ENCODE measurements at places on chromosomes 16 and 17. TPM values are rescaled to one million over a fixed set of nuclear protein-coding genes. Genes with fewer than 3 reads are reported as not detected.

Gene RUNDC3A
- total RNA-seq, result 0.13 TPM

Gene SKAP1
- not detected for total RNA-seq

Gene CHRNB1
- 5.4 TPM for total RNA-seq

Gene TNFRSF17
- total RNA-seq, result not detected

Gene SLC25A10
- 8.9 TPM for total RNA-seq

Gene PLEKHH3
- total RNA-seq, result 8.2 TPM

Gene RGS9
- 1.6 TPM for total RNA-seq

Gene CARD14
- 0.13 TPM for total RNA-seq

Gene TERB1
- 0.22 TPM for total RNA-seq

Gene ASGR1
- 0.65 TPM for total RNA-seq

Gene MYOCD
- 7.7 TPM for total RNA-seq

Gene GPR139
- not detected for total RNA-seq

Gene TPPP3
- 0.22 TPM for total RNA-seq

Gene AOC2
- 1.3 TPM for total RNA-seq

Gene PRCD
- 3.0 TPM for total RNA-seq

Gene KRTAP2-1
- not detected for total RNA-seq

Gene RTN4RL1
- total RNA-seq, result 13.0 TPM

Gene PITPNM3
- total RNA-seq, result 7.1 TPM

Gene EVPL
- 0.11 TPM for total RNA-seq

Gene CHD9NB
- 1.9 TPM for total RNA-seq

Gene PYDC1
- total RNA-seq, result not detected

Gene RNF43
- total RNA-seq, result not detected

Gene TNFSF13
- 5.0 TPM for total RNA-seq

Gene ENGASE
- total RNA-seq, result 10.7 TPM

Gene GUCY2D
- total RNA-seq, result not detected

Gene HEATR9
- total RNA-seq, result not detected

Gene KCNG4
- not detected for total RNA-seq

Gene DPEP1
- not detected for total RNA-seq

Gene AANAT
- not detected for total RNA-seq

Gene CCDC200
- total RNA-seq, result not detected

Gene TP53TG3B
- total RNA-seq, result not detected

Gene CLEC19A
- total RNA-seq, result not detected

Measured in articular chondrocyte of knee joint (primary cell).